NCI-H2171 treated with DMSO at 0.1 percent for 48 hours (cell line): ENCODE measurements at places on chromosomes 4 and X.

DNA sequence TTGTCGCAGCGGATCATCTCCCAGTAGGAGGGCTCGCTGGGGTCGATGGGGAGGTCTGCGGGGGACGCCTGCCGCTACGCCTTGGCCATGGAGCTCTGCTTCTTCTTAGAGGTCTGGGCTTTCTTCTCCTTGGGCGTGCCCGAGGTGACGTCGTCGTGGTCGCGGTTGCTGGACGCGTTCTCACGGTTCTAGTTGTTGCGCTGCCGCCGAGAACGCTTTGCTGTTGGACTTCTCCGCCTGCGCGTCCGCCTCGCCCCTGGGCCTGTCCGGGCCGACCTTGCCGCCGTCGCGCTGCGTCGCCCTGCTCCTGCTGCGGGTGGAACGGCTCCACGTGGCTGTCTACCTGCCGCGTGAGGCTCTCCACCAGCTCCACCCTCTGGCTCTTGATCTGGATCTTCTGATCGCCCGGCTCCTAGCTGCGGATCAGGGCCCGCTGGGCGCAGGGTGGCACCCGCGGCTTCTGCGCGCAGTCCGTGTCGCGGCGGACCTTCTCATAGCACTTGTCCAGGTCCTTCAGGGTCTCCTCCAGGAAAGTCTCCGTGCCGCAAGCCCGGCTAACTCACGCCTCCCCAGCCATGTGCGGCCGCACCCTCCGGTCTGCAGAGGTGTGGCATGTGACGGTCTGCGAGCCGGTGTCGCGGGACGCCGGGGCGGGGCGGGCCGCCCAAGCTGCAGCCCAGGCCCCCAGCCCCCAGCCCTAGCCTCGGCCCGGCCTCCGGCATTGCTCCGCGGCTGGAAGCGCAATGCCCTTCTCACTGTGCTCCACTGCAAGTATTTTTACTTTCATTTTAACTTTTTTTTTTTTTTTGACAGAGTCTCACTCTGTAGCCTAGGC lies 40.5 kb upstream of the OGT start:
- DNase-seq = no peak

DNA sequence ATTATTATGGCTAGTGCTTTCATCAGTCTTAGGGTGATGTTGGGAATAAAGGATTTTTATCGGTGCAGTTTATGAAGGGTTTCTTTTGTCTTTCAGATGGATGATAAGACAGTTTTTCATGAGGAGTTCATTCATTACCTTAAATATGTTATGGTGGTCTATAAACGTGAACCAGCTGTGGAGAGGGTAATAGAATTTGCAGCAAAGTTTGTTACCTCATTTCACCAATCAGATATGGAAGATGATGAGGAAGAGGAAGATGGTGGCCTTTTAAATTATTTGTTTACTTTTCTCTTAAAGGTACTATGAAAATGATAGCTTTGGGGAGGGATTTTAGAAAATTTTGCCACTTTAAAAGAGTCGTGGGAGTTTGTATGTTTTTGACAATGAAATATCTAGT lies 1.3 kb downstream of the NCAPG start:
- no peak for DNase-seq

- no peak for DNase-seq
These were observed 21.0 kb downstream of the SMARCAD1 start for GRCh38 chr4:94228493-94229216.

- DNase-seq = no peak
These were observed 20.7 kb upstream of the CSN1S1 start for GRCh38 chr4:69910016-69910782.

GRCh38 chr4:152408514-152409327 lies 127.2 kb downstream of the FBXW7 start:
- no peak for DNase-seq

DNA sequence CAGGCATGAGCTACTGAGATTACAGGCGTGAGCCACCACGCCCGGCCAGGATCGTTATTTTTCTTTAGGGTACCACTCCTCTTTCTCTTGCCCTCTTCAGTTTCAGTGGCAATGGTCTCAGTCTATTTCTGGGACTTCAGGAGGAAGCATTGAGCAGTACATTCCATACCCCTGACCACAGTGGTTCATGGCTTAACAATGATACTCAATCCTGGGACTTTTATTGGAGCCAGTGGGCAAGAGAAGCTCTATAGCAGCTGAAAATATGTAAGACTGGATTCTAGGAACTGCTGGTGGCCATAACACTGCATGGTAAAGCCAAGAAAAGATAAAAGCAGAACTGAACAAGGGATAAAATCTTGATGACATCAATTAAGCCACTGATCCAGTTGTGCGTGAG lies 5.8 kb upstream of the CCNA2 start:
- no peak for DNase-seq

- DNase-seq = no peak
These were observed 6.0 kb upstream of the BCOR start for GRCh38 chrX:40103565-40104323.

- DNase-seq = no peak
These were observed 75.6 kb upstream of the ETNPPL start for GRCh38 chr4:108838451-108838850.

- no peak for DNase-seq
These were observed 7.3 kb upstream of the SH3BP2 start for GRCh38 chr4:2785613-2786012.

- DNase-seq = no peak
These were observed 34.1 kb downstream of the GPAT3 start for GRCh38 chr4:83569987-83570386.

DNA sequence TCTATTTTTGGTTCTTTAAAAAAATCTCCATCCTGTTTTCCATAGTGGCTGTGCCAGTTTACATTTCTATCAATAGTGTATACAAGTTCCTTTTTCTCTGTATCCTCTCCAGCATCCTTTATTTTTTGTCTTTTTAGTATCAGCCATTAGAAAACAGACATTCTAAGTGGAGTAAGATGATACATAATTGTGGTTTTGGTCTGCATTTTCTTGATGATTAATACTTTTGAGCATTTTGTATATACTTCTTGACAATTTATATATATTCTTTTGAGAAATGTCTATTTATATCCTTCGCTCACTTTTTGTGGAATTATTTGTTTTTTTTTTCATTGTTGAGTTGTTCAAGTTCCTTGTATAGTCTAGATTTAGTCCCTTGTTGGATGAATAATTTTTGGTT lies 382.2 kb upstream of the SPOCK3 start:
- DNase-seq = no peak

DNA sequence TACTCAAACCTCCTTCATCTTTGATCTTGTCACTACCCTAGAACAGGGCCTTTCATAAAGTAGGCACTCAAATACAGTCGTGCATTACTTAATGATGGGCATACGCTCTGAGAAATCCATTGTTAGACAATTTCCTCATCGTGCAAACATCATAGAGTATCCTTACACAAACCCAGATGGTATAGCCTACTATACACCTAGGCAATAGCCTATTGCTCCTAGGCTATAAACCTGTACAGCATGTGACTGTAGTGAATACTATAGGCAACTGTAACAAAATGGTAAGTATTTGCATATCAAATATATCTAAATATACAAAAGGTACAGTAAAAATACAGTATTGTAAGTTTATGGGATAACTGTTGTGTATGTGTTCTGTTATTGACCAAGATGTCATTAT lies 31.9 kb downstream of the CLDN2 start:
- no peak for DNase-seq

DNA sequence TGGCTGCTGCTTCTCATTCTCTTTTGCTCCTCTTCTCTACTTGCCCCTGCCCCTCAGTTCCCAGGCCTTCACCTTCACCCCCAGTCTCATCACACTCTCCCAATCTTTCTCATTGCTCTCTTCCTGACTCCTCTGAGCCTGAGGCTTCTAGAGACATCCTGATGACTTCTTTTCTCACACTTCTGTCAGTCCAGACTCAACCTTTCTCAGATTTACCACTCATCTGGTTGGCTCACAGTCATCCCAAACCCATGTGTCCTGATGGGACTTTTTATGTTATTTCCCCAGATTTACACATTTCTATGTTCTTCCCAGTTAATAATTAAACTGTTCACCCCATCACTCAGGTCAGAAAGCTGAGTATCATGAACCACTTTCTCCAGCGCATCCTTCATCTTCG lies 68.0 kb downstream of the TMA16 start:
- DNase-seq = no peak

- no peak for DNase-seq
These were observed 131.0 kb upstream of the CXXC4 start for GRCh38 chr4:104625706-104626105.

GRCh38 chr4:179709961-179710624 lies 2267.9 kb upstream of the AGA start:
- DNase-seq = no peak

GRCh38 chrX:136528645-136529315 lies 3.2 kb upstream of the VGLL1 start:
- peak; percentile 3 for DNase-seq

GRCh38 chr4:92678292-92678691 lies 374.5 kb downstream of the GRID2 start:
- DNase-seq = peak; percentile 4

DNA sequence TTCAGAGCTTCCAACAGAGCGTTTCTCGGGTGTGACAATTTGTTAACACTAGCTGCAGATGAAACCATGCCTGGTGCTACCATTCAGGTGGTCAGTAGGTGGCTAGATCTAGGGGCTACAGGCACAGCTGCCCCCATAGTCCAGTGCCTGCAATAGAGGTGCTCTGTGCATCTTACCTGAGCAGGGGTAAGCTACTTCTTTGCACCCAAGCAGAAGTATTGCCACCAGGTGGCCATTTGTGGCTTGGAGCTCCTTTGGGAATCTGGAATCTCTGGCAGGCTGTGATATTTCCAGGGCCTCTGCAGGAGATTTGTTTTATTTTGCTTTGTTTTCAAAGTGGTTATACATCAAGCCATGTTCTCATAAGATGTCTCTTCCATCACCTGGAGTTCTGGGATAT lies 170.7 kb upstream of the PUDP start:
- no peak for DNase-seq

GRCh38 chr4:88865046-88865445 lies 167.4 kb upstream of the NAP1L5 start:
- no peak for DNase-seq

- no peak for DNase-seq
These were observed 1327.4 kb downstream of the FSTL5 start for GRCh38 chr4:160836431-160836830.

- DNase-seq = no peak
These were observed 4.3 kb downstream of the ZXDB start for GRCh38 chrX:57596109-57596508.

DNA sequence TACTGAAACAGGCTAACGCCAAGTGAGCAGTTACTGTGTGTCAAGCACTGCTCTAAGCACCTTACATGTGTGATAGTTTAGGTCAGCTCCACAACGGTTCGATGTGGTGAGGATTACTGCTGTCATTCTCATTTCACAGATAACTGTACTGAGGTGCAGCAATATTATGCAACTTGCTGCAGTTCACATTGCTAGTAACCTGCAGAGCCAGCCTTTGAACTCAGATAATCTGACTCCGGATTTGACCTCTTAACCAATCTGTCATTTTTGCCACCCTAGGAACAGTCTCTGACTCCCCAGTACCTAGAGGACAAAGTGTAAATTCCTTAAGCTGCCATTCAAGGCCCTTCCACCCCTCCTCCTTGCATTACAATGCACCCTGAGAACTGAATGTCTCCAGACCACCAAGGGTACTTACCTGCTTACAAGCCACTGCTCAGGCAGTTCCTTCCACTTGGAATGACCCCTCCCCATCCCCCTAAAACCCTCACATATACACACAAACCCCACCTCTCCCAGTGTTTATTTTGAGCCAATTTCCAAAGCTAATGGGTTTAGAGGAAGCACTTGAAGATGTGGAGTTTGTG lies 24.9 kb downstream of the EFNB1 start:
- no peak for DNase-seq

DNA sequence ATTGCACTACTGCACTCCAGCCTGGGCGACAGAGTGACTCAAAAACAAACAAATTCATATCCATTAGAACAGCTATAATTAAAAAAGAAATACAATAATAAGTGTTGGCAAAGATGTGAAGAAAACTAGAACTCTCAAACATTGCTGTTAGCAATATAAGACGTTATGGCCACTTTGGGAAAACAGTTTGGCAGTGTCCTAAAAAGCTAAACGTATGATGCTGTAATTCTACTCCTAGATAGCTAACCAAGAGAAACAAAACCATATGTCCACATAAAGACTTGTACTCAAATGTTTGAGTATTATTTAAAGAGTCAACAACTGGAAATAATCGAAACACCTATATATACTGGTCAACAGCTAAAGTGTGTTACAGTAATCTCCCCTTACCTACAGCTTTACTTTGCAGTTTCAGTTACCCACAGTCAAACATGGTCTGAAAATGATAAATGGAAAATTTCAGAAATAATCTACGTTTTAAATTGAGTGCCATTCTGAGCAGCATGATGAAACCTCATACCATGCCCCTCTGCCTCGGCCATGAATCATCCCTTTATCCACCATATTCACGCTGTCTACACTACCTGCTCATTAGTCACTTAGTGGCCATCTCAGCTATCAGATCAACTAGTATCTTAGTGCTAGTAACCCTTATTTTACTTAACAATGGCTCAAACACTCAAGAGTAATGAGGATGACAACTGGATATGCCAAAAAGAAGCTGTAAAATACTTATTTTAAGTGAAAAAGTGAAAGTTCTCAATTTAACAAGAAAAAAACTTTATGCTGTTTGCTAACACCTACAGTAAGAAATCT lies 4.9 kb downstream of the ELF2 start:
- peak; percentile 62 for DNase-seq

DNA sequence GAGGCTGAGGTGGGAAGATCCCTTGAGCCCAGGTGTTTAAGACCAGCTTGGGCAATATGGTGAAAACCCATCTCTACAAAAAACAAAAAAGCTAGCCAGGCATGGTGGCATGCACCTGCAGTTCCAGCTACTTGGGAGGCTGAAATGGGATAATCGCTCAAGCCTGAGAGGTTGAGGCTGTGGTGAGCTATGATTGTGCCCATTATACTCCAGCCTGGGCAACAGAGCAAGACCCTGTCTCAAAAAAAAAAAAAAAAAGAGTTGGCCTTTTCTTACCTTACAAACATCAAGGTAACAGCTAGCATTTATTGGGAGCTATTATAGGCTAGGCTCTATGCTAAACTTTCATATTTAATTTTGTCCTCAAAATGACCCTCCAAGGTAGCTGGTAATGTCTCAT lies 43.4 kb downstream of the PTTG2 start:
- no peak for DNase-seq

DNA sequence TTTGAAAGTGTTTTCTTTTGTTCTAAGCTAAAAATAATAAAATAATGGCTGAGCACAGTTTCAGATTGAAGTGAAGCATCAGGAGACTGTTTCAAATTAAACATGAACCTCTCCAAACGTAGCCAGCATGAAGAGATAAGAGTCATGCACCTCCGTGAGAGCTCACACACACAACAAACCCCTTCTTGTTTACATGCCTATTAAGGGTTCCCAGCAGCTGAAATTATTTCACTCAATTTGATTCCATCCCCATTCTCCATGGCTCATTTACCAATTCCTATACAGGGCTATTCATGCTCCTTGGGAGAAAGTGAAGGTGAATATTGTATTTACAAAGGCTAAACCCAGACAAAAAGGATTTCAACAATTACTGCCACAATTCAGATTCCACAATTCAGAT lies 954.1 kb upstream of the INTU start:
- DNase-seq = peak; percentile 51

GRCh38 chr4:159823743-159824142 lies 720.9 kb downstream of the RAPGEF2 start:
- DNase-seq = no peak

GRCh38 chrX:126825566-126826193 lies 6.2 kb downstream of the PRR32 start:
- DNase-seq = no peak
